ENCODE measurements at places on chromosomes 6 and 20. TPM values are rescaled to one million over a fixed set of nuclear protein-coding genes. Genes with fewer than 3 reads are reported as not detected.

The EEF1A2 gene
- 1.9 TPM for polyA plus RNA-seq

The OOEP gene
- not detected for polyA plus RNA-seq

The CCN6 gene
- 3.5 TPM for polyA plus RNA-seq

The NFKBIE gene
- 9.8 TPM for polyA plus RNA-seq

The GTPBP2 gene
- 46.5 TPM for polyA plus RNA-seq

The LIN28B gene
- polyA plus RNA-seq: 0.17 TPM
